HFFc6 (cell line): ENCODE measurements at places on chromosomes 3 and 15. TPM values are rescaled to one million over a fixed set of nuclear protein-coding genes. Genes with fewer than 3 reads are reported as not detected.

Gene ETV5
- total RNA-seq = 48.6 and 51.1 TPM in 2 replicates

Gene CXCR6
- not detected in 3 replicates for total RNA-seq

Gene VPS33B
- total RNA-seq = 12.8 to 18.8 TPM (median 15.7 TPM) in 3 replicates

Gene GPR160
- 0.13 to 0.27 TPM (median 0.23 TPM) in 3 replicates for total RNA-seq

Gene ADIPOQ
- total RNA-seq = not detected in 3 replicates

Gene SLC9C1
- not detected in 3 replicates for total RNA-seq

Gene TRPM1
- 0.18 TPM in 1 of 2 replicates, not detected in the other for total RNA-seq

Gene RASSF1
- total RNA-seq = 34.8 to 37.0 TPM (median 34.9 TPM) in 3 replicates

Gene ALDH1L1
- 0.06 to 0.30 TPM in 2 of 3 replicates, not detected in the other for total RNA-seq

Gene SLC2A2
- total RNA-seq = not detected in 3 replicates

Gene NDUFB4
- 181 to 221 TPM (median 182 TPM) in 3 replicates for total RNA-seq

Gene LNP1
- total RNA-seq = 1.1 to 2.7 TPM (median 1.6 TPM) in 3 replicates

Gene RTP3
- total RNA-seq = not detected in 3 replicates

Gene BNIP2
- 58.1 to 62.6 TPM (median 60.9 TPM) in 3 replicates for total RNA-seq

Gene STRIT1
- total RNA-seq = not detected in 3 replicates

Gene CCNB2
- total RNA-seq = 21.8 and 53.6 TPM in 2 replicates
